Muscle of leg (tissue), 16 donors: ENCODE measurements at places on chromosomes 4 and X. TPM values are rescaled to one million over a fixed set of nuclear protein-coding genes. Genes with fewer than 3 reads are reported as not detected.

GRCh38 chr4:5460106-5460801, 248.1 kb downstream of the EVC2 start:
- DNase-seq: peak; percentile 13

PDE5A gene
- 26.1 TPM for total RNA-seq

GRCh38 chr4:6177587-6178197, 22.7 kb downstream of the JAKMIP1 start:
- DNase-seq: no peak

SLC25A53 gene
- 8.8 TPM for total RNA-seq

DNA sequence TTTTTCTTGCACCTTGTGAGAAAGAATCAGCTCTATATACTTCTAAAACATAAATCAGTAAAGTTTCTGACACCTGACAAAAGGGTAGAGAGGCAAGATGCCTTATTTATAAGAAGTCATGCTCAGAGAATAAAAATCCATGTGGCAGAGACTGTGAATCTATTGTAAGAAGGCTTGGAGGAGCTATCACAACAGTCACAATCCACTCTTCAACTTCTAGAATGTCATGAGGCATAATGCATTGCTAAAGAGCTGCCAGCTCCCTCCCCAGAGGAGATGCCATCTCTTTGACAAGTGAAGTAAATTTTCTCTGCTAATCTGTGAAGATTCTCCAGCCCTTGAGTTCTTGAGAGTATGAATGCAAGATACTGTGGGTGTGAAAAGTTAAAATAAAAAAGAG, 971.2 kb upstream of the IGFBP7 start:
- DNase-seq: no peak

GRCh38 chr4:174217273-174218126, 66.0 kb downstream of the FBXO8 start:
- peak; percentile 41 for DNase-seq

GRCh38 chr4:74319470-74319869, 11.2 kb downstream of the EPGN start:
- DNase-seq: no peak

SMIM31 gene
- total RNA-seq: not detected

- no peak for DNase-seq
Measured at GRCh38 chr4:75907966-75908365, 5.7 kb upstream of the PPEF2 start.
